Left kidney (tissue), 8 donors: ENCODE measurements at places on chromosomes 16 and 17. TPM values are rescaled to one million over a fixed set of nuclear protein-coding genes. Genes with fewer than 3 reads are reported as not detected.

GRCh38 chr16:72406390-72406789 is 234.4 kb upstream of the PMFBP1 start:
- DNase-seq: no peak

DNA sequence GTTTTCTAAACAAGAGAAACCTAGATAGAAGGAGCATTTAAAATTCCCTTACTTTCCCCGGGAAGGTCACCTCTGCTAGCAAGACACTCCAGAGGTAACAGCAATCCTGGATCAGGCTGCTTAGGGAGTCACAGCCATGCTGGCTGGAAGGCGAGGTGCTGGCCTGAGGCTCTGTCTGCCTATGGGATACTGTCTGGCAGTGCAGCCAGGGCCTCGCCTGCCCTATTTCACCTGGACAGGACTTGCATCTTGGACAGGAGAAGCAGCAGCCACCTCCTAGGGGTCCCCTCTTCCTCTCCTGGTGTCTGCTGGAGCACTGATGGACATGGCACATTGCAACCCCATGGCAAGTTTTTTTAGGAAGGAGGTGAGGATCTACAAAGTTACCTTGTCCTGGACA is 15.1 kb downstream of the FA2H start:
- DNase-seq: no peak

- no peak for DNase-seq
Measured at GRCh38 chr16:57405097-57405496, 530 bp downstream of the CCL17 start.

DNA sequence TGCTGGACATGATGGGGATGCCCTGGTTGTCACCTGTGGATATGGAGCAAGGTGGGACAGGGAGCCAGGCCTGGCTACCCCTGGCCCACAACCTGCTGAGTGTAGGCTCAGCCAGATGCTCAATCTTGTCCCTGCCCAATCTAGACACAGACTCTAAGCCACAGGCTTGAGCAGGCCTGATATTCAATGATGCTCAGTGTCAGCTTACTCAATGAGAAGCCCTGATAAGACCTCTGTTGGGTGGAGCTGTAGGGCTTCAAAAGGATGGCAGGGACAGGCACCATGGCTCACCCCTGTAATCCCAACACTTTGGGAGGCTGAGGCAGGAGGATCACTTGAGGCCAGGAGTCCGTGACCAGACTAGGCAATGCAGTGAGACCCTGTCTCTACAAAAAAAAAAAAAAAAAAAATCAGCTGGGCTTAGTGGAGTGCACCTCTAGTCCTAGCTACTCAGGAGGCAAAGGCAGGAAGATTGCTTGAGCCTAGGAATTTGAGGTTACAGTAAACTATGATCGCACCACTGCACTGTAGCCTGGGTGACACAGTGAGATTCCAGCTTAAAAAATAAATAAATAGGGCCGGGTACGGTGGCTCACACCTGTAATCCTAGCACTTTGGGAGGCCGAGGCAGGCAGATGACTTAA is 3.4 kb downstream of the LCAT start:
- no peak for DNase-seq

GRCh38 chr17:35981908-35982330 is 622 bp upstream of the CCL16 start:
- DNase-seq: no peak

The FGF11 gene
- 6.1 TPM for polyA plus RNA-seq

The SLC6A4 gene
- polyA plus RNA-seq: 0.62 TPM

The KRT31 gene
- polyA plus RNA-seq: not detected

The GFAP gene
- polyA plus RNA-seq: 0.58 TPM
